Astrocyte (in vitro differentiated cells and primary cell): ENCODE measurements at places on chromosomes 6 and 20. TPM values are rescaled to one million over a fixed set of nuclear protein-coding genes. Genes with fewer than 3 reads are reported as not detected.

DNA sequence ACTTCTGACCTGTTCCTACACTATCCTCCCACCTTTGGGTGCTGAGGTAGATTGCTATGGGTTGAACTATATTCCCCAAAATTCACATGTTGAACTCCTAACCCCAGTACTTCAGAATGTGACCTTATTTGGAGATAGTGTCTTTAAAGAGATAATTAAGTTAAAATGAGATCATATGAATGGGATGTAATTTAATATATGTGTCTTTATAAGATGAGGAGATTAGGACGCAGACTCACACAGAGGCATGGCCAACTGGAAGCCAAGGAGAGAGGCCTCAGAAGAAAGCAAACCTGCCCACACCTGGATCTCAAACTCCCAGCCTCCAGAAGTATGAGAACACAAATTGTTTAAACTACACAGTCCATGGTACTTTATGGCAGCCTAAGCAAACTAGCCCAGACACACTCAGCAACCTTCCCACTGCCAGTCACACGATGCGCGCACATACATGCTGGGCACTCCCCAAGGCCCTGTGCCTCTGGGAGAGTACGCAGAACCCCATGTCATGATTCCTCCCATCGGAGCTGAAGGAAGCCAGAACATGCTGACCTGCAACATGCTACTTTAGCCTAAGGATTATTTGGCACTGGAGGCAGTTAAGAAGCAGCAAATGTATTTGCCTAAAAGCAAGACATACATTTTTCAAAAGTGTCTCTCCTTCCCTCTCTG is 8.9 kb upstream of the SLC22A1 start:
- no peak for DNase-seq

OR2B6 gene
- total RNA-seq, result not detected in 2 replicates

- no peak for DNase-seq
Measured at GRCh38 chr6:12992770-12993169, 276.2 kb downstream of the PHACTR1 start.

PTP4A1 gene
- 136 and 143 TPM in 2 replicates for total RNA-seq

DNA sequence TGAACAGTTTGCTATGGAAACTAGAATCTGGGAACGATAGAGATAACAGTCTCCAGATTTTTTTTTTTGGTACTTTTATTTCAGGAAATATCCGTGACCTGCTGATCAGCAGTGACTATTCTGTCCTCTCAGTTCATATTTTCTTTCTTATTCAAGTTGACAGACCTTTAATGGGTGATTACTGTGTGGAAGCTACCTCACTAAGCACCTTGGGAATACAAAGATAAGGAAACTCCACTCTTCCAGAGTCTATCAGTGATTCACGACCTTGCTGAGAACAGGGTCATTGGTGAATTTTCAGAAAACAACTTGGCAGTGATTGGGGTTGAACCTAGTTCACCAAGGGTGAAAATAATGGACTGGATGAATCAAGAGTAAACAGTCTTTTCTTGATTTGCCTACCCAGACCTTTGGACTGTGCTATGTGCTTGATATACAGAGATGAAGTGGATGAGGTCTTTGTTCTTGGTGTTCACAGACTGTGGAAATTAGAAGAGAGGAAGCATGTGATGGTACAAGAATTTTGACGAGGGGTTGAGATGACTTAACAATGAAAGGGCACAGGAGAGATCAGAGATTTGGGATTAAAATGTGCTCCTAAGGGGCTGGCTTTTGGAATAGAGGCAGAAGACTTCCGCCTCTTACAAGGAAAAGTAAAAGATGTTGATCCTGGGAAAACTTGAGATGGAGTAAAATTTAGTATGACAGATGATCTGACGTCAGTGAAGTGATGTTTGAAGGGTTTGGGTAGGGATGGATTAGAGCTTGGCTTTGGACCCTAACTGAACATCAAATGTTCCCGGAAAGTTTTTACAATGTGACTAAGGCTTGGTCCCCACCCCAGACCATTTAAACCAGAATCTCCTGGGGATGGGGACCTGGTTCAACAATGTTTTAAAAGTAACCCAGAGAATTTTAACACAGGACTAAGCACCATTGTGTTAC is 1.2 kb downstream of the KAT14 start:
- DNase-seq, result no peak

- DNase-seq, result peak; percentile 47
Measured at GRCh38 chr6:18488004-18488403, 100.9 kb downstream of the RNF144B start.

DNA sequence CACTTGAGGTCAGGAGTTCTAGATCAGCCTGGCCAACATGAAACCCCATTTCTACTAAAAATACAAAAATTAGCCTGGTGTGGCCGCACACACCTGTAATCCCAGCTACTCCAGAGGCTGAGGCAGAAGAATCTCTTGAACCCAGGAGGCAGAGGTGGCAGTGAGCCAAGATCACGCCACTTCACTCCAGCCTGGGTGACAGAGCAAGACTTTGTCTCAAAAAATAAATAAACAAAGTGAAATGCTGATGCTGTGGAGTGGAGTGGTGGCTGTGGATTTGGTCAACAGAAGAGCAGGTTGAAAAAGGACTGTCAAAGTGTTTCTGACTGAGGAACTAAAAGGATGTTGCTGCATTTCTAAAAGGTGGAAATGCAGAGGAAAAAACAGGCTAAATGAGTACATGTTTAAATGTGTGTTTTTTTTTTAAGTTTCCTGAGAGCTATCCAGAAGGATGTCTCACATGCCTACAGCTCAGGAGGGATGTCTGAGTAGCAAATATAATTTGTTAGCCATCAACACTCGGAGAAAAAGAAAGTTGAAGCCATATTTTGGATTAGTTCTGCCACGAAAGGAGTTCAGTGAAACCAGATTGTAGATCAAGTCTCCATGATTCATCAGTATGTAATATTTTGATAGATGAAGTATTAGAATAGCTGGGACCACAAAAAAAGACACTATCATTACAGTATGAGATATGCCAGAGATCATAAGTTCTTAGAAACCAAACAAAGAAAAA is 621.1 kb upstream of the ADGRB3 start:
- peak; percentile 10 for DNase-seq

GRCh38 chr6:157761926-157762325 is 61.1 kb upstream of the SNX9 start:
- DNase-seq, result no peak

DNA sequence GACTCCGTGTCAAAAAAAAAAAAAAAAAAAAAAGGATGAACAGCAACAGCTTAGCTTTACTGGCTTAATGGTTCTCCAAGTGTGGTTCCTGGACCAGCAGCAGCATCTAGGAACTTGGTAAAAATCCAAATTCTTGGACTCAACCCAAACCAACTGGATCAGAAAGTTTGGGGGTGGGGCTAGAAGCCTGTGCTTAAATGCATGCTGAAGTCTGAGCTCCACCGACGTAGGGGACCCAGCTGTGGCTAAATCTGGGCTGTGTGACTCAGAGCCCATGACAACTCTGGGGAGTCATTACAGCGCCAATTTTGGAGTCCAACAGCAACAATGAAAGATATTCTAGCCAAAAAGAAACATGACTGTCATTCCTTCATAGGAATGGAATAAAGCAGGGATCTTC is 13.6 kb upstream of the CHD6 start:
- DNase-seq, result peak; percentile 84

GRCh38 chr6:30871592-30872183 is 12.6 kb upstream of the DDR1 start:
- no peak for DNase-seq

- DNase-seq, result no peak
Measured at GRCh38 chr6:34393191-34393965, 909 bp upstream of the NUDT3 start.

GRCh38 chr6:156471000-156471399 is 306.2 kb upstream of the ARID1B start:
- DNase-seq, result no peak

ADGRF4 gene
- total RNA-seq, result 1.2 and 1.4 TPM in 2 replicates

DNAH8 gene
- total RNA-seq, result not detected in 2 replicates

GRCh38 chr6:115544765-115545671 is 515.7 kb downstream of the FRK start:
- no peak for DNase-seq

DNA sequence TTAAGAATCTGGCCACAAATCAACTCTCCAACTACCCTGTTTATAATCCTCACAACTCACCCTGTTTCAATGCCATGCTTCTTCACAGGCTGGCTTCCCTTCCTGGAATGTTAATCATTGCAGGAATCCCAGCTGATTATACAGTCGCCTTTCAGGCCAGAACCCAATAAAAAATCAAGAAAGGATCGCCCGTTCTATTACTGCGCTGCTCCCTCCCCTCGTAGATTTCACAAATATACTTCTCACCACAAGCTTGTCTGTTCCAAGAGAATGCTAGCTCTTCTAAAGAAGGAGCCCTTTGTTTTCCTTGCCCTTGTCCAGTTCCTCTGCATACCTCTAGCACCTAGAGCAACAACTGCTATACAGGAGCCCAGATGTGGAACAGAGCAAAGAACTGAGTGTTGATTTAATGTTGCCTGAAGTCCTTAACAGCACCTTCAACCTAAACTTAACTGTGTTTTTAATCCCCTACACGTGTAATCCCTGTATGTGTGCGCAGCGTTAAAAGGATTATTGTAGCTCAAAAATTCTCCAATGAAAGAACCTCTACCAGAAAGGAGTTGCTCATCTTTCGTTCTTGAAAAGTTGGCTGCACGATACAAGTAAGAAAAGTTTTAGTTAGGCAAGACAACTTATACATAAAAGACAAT is 988 bp downstream of the ECHDC1 start:
- DNase-seq, result peak; percentile 63

SNHG17 gene
- 34.2 and 39.3 TPM in 2 replicates for total RNA-seq

TENT5A gene
- 17.8 and 19.7 TPM in 2 replicates for total RNA-seq

ZSCAN16 gene
- 1.9 and 2.5 TPM in 2 replicates for total RNA-seq

EMILIN3 gene
- 0.20 TPM in 1 of 2 replicates, not detected in the other for total RNA-seq

DNA sequence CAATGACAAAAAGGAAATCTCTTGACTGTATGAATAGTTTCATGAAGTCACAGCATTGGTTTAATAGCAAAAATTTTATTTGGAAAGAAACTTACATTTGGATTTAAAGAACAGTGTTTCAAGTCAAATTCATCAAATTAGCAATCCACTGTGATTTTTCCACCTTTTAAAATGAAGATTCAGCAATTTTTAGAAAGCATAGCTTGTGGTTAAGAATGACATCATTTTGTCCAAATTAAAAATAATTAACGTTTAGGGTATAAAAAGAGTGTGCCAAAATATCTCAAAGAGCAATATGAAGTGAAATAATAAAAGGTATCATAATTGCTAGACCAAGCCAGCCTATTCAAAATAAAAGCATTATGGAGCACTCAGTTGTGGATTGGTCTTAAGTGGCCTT is 114.6 kb downstream of the PAX1 start:
- DNase-seq, result no peak

CDK19 gene
- total RNA-seq, result 20.4 and 21.8 TPM in 2 replicates

DNA sequence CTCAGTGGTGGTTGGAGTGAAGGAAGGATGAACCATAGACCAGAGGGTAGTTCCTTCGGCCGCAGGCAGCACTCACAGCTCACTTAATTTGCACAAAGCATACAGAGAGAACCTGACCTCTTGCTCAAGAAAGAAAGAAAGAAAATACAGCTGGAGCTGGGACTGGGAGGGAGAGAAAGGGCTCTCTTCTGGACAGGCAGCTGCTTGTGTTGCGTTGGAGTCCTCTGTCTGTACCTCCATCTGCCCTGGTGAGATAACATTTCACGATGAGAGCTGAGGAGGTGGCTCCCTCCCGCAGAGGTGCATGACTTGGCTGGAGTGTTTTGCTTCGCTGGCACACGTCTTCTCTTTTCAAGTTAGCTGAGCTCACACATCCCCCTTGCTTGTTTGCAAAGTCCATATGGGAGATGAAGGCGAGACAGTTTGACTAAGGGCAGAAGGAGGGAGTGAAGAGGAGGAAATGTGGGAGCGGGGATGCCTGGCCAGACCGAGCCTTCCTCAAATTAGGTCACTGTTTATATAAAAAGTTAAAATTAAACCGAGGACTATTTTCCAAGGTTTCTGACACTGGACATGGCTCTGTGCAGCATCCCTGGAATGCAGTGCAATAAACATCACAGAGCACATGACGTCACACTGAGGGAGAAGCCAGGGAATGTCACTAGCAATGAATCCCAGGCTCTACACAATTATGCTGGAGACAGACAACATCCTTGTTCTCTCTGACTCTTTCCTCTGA is 359.4 kb downstream of the CD83 start:
- DNase-seq, result peak; percentile 96

CYP39A1 gene
- 0.72 and 0.84 TPM in 2 replicates for total RNA-seq

DNA sequence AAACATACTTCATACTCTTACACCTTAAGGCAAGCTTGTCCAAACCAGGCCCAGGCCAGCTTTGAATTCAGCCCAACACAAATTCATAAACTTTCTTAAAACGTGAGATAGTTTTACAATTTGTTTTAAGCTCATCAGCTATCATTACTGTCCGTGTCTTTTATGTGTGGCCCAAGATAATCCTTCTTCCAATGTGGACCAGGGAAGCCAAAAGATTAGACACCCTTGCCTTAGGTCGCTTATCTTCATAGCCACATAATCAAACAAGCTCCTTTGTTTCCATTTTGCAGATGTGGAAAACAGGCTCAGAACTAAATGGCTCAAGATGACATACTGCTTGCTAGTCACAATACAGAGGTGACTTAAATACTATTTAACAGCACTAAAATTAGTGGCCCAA is 6.0 kb downstream of the SALL4 start:
- DNase-seq, result no peak

DNA sequence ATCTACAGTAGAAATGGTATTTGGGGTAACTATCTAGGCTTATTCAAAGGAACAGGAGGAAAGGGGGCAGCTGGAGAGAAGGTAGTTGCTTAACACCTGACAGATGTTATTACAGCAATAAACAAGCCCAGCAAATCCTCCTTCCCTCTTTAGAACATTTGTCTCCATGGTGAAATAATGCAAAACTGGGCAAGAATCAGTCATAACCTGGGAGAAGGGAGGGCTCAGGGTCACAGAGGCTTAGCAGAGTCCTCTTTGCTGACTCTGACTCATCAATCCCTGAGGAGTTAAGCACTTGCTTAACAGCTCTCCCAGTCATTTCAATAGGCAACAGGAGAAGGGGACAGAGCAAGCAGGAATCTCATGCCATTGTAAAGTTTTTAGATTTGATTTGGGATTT is 230.3 kb downstream of the IBTK start:
- DNase-seq, result peak; percentile 67

- DNase-seq, result no peak
Measured at GRCh38 chr20:50019466-50020256, 36.9 kb downstream of the SNAI1 start.

DNA sequence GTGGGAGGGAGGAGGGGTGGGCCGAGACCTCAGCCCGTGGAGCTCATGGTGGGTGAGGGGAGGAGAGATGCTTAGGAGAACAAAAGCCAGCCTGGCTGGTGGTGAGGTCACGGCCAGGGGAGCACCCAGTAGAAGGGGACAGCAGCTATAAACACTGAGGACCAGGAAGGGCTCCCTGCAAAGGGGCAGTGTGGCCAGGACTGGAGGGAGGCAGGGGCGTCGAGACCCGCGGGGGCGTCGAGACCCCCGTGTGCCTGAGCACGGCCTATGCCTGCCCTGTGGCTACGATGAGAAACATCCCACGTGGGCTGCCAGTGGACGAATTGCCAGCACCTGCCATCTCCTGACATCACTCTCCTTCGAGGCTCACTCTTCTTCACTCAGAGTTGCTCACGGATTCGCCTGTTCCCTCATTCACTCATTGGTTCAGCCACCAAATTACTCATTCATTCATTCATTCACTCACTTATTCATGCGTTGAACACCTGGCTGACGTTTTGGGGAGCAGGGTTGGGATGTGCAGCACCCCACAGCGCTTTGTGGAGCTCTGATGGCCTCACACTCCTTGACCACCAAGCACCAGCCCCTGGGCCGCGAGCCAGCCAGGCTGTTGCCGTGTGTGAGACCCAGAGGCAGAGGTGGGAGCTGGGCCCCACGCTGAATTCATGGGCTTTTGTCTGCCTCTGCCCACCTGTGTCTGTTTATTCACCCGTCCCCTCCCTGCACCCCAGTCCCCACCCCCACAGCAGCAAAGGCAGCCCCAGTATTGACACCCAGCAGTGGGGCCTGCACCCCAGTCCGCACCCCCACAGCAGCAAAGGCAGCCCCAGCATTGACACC is 61.2 kb upstream of the BHLHE23 start:
- no peak for DNase-seq

PSORS1C1 gene
- total RNA-seq, result 8.8 and 9.2 TPM in 2 replicates
